Spleen (tissue), 13 donors: ENCODE measurements at places on chromosomes 16 and 17. TPM values are rescaled to one million over a fixed set of nuclear protein-coding genes. Genes with fewer than 3 reads are reported as not detected.

The TNFRSF17 gene
- 9.5 TPM for polyA plus RNA-seq

The C16orf89 gene
- 1.7 TPM for polyA plus RNA-seq

DNA sequence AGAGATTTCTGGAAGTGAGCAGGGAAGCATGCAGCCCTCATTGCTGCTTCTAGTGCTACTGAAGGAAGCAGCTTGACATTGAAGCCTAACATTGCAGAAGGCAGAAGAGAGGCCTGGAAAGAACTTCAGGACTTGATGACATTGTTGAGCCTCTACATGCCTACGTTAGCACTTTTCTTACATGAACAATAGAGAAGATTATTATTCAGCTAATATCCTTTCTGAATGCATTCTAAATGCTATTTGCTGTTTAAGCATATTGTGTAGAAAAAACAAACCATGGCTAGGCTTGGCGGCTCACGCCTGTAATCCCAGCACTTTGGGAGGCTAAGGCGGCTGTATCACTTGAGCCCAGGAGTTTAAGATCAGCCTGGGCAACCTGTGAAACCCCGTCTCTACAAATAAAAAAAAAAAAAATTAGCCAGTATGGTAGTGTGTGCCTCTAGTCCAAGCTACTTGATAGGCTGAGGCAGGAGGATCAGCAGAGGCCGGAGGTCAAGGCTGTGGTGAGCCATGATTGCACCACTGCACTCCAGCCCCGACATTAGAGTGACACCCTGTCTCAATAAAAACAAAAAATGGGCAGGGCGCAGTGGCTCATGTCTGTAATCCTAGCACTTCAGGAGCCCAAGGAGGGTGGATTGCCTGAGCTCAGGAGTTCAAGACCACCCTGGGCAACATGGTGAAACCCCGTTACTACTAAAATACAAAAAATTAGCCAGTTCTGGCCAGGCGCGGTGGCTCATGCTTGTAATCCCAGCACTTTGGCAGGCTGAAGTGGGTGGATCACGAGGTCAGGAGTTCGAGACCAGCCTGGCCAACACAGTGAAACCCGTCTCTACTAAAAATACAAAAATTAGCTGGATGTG is 2.2 kb upstream of the AURKB start:
- no peak overlapping the region for H3K4me3 ChIP-seq
- no peaks in the 10 kb centered on the region for H3K36me3 ChIP-seq
- no peak for DNase-seq
- peaks cover 14% of the 10 kb centered on the region for H3K4me1 ChIP-seq

DNA sequence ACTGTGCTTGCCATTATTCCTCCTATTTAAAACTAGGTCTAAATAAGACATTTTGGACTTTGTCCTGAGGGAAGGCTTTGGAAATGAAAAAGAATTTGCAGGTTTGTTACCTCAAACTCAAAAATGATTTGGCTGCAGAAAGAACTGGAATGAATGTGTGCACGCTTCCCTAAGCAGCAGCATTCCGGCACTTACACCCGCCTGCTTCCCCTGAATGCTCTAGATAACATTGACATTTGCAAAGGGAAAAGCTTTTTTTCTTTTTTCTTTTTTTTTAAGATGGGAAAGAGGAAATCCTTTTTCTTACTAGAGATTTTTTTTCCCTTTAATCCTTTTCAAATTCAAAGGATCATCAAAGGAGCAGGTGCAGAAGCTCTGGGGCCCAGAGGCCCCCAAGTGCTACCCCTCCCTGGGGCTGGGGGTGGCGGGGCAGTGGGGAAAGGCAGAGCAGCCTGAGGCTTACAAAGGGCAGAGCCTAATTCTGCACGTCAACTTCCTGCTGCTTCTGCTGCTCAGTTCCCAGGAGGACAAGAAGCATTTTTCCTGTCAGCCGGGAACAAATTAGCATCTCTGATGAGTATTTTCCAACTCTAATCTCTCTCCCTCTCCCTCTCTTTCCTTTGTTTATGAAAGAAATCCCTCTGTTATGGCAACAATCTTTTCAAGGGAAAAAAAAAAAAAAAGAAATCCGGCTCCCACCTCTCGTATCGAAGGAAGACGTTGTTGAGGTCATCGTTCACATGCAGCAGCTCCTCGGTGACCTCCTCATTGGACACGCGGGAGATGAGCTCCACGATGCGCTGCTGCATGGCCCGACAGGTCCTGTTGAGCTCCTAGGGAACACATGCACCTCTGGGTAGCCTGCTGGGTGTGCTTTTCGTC is 32.1 kb upstream of the SREBF1 start:
- peaks cover 38% of the 10 kb centered on the region for H3K4me1 ChIP-seq
- DNase-seq, result no peak
- H3K36me3 ChIP-seq, result peaks cover 48% of the 10 kb centered on the region
- H3K27me3 ChIP-seq, result no peaks in the 10 kb centered on the region
- H3K4me3 ChIP-seq, result no peak overlapping the region

DNA sequence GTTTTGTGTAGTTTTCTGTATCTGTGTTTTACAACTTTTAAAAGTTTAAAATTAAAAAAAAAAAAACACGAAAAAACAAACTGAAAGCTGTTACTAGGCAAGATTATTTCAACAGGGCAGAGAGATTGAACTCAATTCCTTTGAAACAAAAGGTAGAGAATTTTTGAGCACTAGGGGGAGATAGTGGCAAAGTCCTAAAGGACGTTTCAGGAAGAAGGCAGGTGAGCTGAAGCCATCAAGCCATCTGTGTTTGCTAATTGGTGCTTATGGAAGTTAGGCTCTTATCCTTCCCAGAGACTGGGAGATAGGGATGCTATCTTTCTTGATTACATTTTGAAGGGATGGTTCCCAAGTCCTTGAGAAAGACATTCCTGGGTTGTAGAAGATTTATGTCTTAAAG is 70.6 kb upstream of the CLEC3A start:
- no peak for DNase-seq
- no peak overlapping the region for H3K4me3 ChIP-seq
- no peaks in the 10 kb centered on the region for H3K36me3 ChIP-seq
- H3K27me3 ChIP-seq, result peaks cover 3% of the 10 kb centered on the region
- H3K4me1 ChIP-seq, result no peaks in the 10 kb centered on the region
- H3K27ac ChIP-seq, result no peak overlapping the region

DNA sequence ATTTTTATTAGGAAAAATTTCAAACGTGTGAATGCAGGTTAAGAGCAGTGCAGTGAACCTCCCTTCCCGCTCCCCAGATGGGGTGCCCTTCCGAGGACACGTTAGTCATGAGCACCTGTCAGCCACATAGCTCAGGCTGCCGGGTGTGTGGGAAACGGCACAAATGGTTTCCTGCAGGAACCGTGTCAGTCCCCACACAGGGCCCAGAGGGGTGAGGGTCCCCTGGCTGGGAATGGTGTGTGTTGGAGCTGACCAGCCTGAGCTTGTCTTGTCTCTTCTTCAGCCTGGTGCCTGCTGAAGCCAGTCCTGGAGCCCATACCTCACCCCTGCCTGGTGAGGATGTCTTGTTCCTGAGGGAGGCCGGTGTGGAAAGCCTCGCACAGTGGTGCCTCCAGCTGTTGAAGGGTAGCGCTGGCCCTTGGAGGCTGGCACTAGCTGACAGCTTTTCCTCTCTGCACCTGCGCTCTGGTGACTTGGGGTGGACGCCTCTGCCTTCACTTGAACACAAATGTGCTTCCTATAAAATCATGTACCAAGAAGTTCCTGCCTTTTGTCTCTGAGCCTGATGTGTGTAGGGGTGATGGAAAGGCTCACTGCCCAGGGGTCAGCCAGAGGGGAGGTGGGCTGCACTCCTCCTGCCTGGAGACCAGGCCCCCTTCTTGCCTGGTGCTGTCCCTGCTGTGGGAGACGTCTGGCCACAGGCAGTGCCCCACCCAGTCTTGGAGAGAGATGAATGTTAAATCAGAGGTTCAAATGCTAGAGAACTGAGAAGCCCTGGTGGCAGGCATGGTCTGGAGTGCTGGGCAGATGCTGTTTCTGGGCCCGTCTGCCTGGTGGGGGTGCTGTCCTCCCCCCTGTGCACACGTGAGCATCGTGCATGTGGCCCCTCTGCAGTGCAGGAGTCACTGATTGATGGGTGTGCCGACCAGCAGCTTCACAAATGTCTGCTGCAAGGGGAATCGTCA is 102.6 kb upstream of the ZNF750 start:
- DNase-seq, result peak; percentile 41
- no peaks in the 10 kb centered on the region for H3K4me1 ChIP-seq
- H3K36me3 ChIP-seq, result peaks cover 96% of the 10 kb centered on the region
- no peak overlapping the region for H3K27ac ChIP-seq

- H3K27ac ChIP-seq, result no peak overlapping the region
- H3K4me1 ChIP-seq, result peaks cover 5% of the 10 kb centered on the region
- no peaks in the 10 kb centered on the region for H3K27me3 ChIP-seq
- no peaks in the 10 kb centered on the region for H3K36me3 ChIP-seq
Observed at GRCh38 chr16:78775161-78775561, 675.7 kb downstream of the WWOX start.

DNA sequence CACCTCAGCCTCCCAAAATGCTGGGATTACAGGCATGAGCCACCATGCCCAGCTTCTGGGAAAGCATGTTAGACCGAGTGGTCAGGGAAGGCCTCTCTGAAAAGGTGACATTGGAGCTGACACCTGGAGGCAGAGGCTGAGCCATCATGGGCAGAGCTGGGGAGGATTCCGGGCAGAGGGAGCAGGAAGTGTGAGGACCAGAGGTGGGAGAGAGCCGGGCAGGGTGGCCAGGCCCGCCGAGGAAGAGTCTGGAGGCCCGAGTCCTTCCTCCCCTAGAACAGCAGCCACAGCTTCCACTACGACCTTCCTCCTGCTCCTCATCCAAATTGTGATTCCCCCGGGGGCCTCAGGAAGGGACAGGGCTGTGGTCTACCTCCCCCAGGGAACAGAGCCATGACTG is 74.7 kb downstream of the COG7 start:
- peaks cover 2% of the 10 kb centered on the region for H3K27me3 ChIP-seq
- no peak for DNase-seq
- no peak overlapping the region for H3K4me3 ChIP-seq
- no peaks in the 10 kb centered on the region for H3K4me1 ChIP-seq
- no peak overlapping the region for H3K27ac ChIP-seq
- no peaks in the 10 kb centered on the region for H3K36me3 ChIP-seq

DNA sequence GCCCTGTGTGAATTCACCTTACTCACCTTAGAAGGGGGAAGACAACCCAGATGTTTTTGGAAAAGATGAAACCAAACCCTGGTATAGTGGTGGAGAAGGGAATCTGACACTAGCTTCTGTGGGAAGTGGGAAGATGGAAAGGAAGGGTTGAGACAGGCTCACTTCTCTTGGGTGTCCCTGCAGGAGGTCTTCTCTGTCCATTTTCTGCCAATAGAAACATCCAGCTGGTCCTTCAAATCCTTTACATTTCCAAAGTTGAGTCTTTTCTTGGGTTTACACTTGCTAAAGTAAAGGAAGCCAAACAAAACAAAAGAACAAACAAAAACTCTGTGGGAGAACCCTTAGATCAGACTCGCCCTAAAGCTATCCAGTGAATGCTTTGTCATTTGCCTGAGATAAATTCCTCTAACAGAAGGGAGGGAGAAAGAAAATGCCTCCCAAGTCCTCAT is 10.2 kb downstream of the HOXB1 start:
- H3K4me1 ChIP-seq, result no peaks in the 10 kb centered on the region
- no peak overlapping the region for H3K4me3 ChIP-seq
- DNase-seq, result no peak

DNA sequence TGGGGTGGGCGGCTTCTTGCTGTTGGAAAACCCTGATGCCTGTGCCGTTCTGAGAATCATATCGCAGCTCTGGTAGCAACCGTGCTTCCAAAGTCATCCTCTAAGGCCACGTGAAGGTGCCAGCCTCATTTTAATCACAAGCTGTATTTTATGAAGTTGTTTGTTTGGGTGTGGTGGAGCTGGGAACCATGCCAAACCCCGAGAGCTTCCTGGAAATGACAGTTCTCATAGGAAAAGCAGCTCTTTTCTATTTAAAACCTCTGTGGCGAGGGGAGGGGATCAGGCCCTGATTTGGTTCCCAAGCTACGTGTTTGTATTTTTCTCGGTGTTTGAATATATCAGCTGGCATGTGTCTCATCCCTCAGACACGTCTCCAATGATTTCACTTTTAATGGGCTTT is 21.7 kb downstream of the KNOP1 start:
- H3K4me3 ChIP-seq, result no peak overlapping the region
- DNase-seq, result peak; percentile 73
- H3K36me3 ChIP-seq, result peaks cover 71% of the 10 kb centered on the region
- peak overlapping the region; percentile 70 for H3K27ac ChIP-seq

DNA sequence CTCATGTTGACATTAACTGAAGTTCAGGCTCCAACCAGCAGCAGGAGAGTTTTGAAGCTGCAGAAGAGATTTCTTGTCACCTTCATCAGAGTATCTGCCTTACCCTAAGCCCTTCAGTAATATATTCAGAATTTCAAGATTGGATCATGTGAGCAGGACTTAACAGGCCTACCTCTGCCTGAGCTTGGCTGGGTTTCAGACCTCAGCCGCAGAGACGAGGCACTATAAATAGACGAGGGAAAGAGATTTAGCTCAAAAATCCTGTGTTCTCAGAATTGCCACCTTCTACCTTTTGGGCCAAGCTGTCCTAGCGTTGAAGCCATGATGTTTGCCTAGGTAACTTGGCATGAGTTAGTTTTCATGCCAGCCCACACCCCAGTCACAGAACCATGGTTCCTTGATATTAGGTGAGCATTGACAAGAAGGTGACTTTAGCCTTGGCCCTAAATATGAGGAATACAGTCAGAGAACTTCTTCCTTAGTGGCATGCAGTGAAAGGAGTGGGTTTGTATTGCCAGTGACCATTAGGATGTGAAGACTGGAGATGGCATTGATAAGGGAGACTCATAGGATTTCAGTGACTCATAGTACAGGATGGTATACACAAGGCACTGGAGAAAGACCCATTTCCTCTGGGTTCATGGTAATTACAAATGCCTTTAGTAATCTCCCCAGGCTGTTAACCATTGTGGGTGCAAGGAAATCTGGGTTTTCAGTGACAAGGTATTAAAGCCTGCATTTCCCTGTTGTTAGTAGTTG is 224.3 kb downstream of the MSI2 start:
- DNase-seq, result no peak
- H3K27ac ChIP-seq, result no peak overlapping the region
- H3K27me3 ChIP-seq, result no peaks in the 10 kb centered on the region
- H3K36me3 ChIP-seq, result no peaks in the 10 kb centered on the region
- H3K4me1 ChIP-seq, result peaks cover 34% of the 10 kb centered on the region
- no peak overlapping the region for H3K4me3 ChIP-seq

GRCh38 chr16:46914556-46915201 is 30.5 kb downstream of the GPT2 start:
- H3K36me3 ChIP-seq, result no peaks in the 10 kb centered on the region
- no peak overlapping the region for H3K4me3 ChIP-seq
- no peak overlapping the region for H3K27ac ChIP-seq

DNA sequence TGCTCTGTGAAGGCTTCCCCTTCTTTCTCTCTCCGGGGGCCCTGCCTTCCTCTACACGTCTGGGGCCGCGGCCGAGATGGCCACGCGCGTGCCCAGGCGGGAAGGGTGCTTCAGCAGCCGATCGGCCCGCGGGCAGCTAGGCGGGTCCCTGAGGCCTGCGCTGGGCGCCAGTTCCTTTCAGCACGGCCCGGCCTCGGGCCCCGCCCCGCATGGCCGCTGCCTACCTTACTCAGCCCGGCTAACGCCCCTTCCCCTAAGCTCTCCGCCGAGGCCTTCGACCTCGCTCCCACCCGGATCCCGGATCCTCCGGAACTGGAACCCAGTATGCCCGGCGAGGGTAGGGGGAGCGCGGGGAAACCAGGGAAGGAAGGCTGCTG is 335 bp downstream of the TMEM11 start:
- DNase-seq, result peak; percentile 93
- H3K4me3 ChIP-seq, result peak overlapping the region; percentile 91
- peaks cover 77% of the 10 kb centered on the region for H3K4me1 ChIP-seq
- H3K36me3 ChIP-seq, result peaks cover under 1% of the 10 kb centered on the region
